ENCODE measurements at places on chromosomes 3 and 15.

DNA sequence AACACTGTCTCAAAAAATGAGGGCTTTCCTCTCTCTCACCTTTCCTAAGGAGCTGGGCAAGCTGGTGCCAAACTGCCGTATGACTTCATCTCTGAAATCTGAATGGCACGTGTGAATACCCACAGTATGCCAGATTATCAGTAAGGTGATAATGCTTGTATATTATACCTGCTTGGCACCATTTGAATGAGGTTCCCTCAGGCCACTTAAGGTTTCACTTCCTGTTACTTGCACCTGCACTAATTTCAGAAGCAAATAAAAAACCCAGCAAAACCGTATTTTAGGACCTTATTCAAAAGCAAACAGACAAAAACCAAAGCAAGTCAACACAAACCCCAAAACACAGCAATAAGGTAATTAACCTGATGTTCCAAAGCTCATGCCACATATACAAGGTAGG lies 19.7 kb downstream of the FOXP1 start:
- no peak for DNase-seq

GRCh38 chr15:39948817-39949216 lies 14.9 kb downstream of the EIF2AK4 start:
- no peak for DNase-seq

GRCh38 chr3:146306656-146307455 lies 56.0 kb upstream of the PLSCR4 start:
- peak; percentile 25 for DNase-seq

GRCh38 chr3:4994823-4995499 lies 15.7 kb downstream of the BHLHE40 start:
- peak; percentile 84 for DNase-seq

- no peak for DNase-seq
These were observed 908 bp downstream of the CCNB2 start for GRCh38 chr15:59105854-59106253.

DNA sequence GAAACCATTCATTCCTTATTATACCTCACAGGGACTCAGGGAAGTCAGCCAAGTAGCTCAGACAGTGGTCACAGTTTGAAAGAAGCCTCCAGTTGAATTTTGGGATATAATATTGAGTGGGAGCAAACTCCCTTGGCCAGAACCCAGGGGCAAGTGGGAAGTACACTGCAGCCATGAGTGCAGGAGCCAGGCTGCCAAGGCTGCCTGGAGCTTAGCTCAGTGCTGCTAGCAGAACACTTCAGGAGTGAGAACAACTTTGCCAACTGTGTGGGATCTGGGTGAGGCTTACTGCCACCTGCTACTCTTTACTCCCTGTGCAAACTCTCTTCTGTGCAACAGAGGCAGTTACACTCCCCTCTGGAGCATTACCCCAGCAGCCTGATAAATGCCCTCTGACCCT lies 4.6 kb downstream of the OR5K3 start:
- DNase-seq, result no peak

- peak; percentile 12 for DNase-seq
These were observed 27.0 kb upstream of the CSPG5 start for GRCh38 chr3:47605652-47606051.

GRCh38 chr3:11514191-11514821 lies 129.4 kb downstream of the VGLL4 start:
- DNase-seq, result peak; percentile 88

DNA sequence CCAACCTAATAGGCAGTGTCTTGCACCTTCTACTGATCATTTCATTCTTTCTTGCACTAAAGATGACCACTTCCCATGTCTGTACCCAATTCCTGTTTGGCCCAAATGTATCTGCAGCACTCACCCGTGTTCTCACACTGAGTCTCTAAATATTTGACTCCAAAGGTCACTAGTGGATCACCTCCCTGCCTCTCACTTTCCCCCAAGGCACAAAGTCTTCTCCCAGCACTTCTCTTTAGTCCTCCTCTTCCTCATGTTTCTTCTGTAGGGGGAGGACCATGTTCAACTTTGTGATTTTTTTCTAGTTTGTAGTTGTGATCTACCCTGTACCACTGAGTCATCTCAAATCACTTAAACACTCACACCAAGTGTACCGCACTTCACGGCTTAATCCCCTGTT lies 13.9 kb downstream of the NR1I2 start:
- DNase-seq, result no peak

GRCh38 chr15:59237924-59238331 lies 31.3 kb downstream of the LDHAL6B start:
- DNase-seq, result no peak

- no peak for DNase-seq
These were observed 5.3 kb downstream of the MYLK start for GRCh38 chr3:123878807-123879206.

- no peak for DNase-seq
These were observed 332.8 kb downstream of the CNTN3 start for GRCh38 chr3:74281705-74282104.

DNA sequence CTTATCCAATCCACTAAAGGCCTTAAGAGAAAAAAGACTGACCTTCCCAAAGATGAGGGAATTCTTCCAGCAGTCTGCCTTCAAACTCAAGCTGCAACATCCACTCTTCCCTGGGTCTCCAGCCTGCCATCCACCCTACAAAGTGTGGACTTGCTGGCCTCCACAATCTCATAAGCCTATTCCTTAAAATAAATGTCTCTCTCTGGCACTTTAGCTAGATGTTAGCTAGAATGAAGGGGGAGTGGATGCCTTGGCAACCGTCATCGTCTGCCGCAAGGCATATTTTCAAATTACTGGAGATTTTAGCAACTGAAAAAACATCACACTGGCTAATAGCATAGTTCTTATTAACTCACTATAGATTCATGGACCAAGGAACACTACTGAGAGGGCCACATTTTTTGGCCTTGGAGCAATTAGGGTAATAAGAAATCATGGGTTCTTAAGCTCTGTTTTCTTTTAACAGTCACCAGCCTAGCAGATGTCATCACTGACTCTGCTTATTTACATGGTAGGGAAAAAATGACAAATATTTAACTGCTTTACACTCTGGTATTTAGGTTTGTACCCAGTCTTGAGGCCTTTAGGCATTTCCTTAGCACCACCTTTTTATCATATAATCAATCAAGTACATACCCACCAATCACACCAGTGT lies 245.3 kb downstream of the MYRIP start:
- DNase-seq, result peak; percentile 51

- peak; percentile 42 for DNase-seq
These were observed 35.4 kb upstream of the TSC22D2 start for GRCh38 chr3:150372722-150373121.

GRCh38 chr15:66740802-66741201 lies 38.8 kb downstream of the SMAD6 start:
- peak; percentile 69 for DNase-seq

DNA sequence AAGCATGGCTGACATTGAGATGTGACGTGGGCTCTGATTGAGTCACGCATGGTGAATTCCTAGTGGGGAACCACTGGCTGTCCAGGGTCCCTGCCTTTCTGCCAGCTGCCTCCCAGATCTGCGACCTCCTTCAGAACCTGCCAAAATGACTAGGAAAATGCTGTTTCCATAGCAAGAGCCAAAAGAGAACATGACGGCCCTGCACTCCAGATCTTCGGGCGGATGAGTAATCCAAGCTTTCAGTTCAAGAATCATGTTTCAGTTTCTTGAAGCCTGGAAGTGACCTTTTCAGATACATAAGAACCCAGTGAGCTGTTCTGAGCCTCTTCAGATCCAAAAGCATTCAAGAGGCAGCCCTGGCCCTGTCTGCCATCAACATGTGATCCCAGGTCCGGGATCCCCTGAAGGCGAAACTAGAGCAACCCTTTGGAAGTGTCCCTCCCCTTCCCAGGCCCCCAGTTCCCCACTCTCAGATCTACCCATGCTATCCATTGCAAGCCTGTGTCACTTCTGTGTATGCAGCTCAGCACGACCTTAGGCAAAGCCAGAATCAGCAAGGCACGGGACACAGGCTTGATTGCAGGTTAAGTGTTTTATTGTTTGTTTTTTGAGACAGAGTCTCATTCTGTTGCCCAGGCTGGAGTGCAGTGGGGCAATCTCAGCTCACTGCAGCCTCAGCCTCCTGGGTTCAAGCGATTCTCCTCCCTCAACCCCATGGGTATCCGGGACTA lies 19.7 kb downstream of the ANKRD63 start:
- peak; percentile 71 for DNase-seq

DNA sequence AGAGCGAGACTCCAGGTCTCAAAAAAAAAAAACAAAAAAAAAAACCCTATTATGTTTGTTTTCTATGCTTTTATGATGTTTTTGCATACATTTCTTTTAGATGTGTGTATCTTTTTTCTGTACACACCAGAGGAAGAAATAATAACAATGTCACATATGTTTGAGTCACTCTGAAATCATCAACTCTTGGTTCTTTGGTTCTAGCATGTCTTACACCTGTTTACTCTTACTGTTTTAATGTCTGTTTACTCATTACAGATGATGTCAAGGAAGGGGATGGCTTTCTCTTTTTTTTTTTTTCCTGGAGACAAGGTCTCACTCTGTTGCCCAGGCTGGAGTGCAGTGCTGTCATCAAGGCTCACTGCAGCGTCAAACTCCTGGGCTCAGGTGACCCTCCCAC lies 24.1 kb downstream of the RHOA start:
- no peak for DNase-seq

GRCh38 chr3:170563712-170564423 lies 22.0 kb downstream of the SLC7A14 start:
- DNase-seq, result peak; percentile 61

GRCh38 chr3:38989917-38990510 lies 61.7 kb downstream of the SCN11A start:
- no peak for DNase-seq

DNA sequence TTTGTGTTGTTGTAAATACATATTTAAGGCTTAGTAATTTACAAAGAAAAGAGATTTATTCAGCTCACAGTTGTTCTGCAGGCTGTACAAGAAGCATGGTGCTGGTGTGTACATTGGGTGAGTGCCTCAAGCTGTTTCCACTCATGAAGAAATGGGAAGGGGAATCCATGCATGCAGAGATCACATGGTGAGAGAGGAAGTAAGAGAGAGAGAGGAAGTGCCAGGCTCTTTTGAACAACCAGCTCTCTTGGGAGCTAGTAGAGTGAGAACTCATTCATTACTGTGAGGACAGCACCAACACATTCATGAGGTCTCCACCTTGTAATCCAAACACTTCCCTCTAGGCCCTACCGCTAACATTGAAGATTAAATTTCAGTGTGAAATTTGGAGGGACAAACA lies 909.2 kb downstream of the NSUN3 start:
- no peak for DNase-seq

DNA sequence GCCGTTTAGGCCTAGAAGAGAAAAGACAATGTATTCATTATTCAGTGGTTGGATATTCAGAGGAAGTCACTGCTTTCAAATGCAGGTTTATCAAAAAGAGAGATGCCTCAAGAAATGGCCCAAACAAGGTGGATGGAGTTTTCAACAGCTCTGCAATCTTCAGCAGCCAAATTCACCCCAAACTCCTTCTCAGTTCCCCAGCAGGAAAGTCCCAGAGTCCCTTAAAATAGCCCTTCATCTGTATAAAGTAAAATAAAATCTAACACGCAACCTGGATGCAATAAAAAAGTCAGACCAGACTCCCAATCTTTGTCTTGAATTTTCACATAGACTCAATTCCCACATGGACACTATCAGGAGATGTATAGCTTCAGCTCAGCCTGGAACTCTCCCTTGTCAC lies 101.6 kb upstream of the SPATA12 start:
- no peak for DNase-seq

DNA sequence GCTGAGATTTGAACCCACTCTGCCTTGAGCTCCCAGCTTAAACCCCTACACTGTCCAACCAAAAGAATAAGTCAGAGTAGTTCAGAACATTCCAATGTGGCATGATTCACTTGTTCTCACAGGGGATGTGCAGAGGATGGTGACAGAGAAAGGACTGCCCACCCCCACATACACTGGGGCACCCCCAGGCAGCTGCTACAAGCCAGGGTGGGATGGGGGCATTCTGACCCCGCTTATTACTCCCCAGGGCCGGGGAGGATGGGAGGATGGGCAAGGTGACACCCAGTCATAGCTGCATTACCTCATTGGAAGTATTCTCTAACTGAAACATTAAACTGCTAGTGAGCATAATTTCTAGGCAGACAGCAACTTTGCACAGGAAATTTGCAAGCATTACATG lies 126.0 kb upstream of the PRR20G start:
- no peak for DNase-seq

GRCh38 chr15:45611305-45611704 lies 23.5 kb upstream of the SQOR start:
- DNase-seq, result peak; percentile 43

DNA sequence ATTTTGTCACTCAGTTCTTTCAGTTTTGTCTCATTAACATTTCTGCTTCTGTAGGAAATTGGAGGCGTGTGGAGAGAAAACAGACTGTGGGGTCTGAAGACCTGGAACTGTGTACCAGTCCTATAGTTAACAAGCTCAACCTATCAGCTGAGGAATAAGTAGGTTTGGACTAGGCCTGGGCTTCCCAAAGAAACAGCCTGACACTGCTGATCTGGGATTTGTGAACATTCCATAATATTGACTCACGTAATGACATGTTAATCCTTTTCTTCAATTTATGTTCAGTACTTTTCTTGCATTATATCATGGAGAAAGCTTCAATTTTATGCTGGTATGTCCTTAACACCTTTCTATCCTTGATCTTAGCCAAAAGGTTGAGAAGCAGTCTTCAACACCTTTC lies 181.6 kb upstream of the RORA start:
- no peak for DNase-seq

- DNase-seq, result peak; percentile 28
These were observed 630 bp downstream of the SNRK start for GRCh38 chr3:43286841-43287499.

- DNase-seq, result no peak
These were observed 469.6 kb downstream of the EDEM1 start for GRCh38 chr3:5657106-5657505.

- no peak for DNase-seq
These were observed 76.4 kb upstream of the ROBO1 start for GRCh38 chr3:79844176-79844575.

DNA sequence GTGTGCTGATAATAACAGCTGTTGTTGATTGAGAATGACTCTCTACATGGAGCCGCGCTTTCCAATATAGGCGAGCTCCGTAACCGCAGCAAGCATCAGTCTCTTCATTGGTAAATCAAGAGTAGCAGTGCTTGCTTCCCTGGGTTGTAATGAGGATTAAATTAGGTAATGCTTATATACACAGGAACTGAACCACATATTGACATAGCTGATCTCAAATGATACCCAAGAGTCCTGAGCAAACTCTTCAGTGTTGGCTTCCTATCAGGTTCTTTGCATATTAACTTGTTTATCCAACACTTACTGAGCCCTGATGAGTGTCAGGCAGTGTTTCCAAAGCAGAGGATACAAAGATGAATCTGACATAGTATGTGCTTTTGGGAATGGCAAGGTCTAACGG lies 46.4 kb upstream of the SLCO3A1 start:
- no peak for DNase-seq

GRCh38 chr3:111902534-111902933 lies 43.5 kb downstream of the PHLDB2 start:
- DNase-seq, result no peak
